ENCODE measurements at places on chromosomes 6 and 20. TPM values are rescaled to one million over a fixed set of nuclear protein-coding genes. Genes with fewer than 3 reads are reported as not detected.

The PSORS1C2 gene
- total RNA-seq, result not detected

DNA sequence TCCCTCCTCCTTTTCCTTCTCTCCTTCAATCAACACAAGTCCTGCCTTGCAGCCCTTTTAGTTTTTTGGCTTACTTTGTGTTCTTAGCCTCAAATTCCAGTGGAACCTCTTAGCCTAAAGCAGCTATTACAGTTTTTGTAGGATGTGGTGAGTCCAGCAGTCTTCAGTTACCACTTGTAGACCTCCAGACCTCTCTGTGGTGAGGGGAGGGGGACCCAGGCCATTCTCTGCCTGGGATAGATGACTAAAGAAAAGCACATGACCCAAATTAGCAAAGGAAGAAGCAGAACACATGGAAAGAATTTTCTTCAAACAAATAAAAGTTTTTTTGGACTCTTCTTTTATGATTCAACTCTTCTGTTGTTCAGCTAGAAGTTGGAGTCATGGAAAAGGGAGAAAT is 246.5 kb downstream of the HAO1 start:
- no peaks in the 10 kb centered on the region for H3K4me1 ChIP-seq
- H3K4me3 ChIP-seq, result no peak overlapping the region
- H3K36me3 ChIP-seq, result no peaks in the 10 kb centered on the region
- DNase-seq, result no peak
- H3K27ac ChIP-seq, result no peak overlapping the region
- H3K27me3 ChIP-seq, result no peaks in the 10 kb centered on the region

DNA sequence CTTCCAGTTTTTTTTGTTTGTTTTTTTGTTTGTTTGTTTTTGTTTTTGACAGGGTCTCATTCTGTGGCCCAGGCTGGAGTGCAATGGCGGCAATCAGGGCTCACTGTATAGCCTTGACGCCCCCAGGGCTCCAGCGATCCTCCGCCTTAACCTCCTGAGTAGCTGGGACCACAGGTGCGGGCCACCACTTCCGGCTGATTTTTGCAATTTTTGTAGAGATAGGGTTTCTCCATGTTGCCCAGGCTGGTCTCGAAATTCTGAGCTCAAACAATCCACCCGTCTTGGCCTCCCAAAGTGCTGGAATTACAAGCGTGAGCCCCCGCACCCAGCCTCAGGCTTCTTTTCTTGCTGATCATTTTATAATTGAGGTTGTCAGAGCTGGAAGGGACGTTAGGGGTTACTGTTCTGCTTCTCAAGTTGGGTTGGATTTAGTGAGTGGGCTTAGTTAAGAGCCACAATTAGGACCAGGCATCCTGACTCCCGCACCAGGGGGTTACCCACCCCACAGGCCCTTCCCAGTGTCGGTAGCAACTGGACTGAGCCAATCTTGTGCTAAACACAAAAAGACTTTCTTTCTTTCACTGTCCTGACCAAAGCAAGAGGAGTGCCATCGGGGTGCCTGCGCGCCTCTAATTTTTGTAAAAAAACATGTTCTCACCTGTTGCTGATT is 13.1 kb upstream of the ZSCAN9 start:
- no peaks in the 10 kb centered on the region for H3K4me1 ChIP-seq
- peak; percentile 73 for DNase-seq
- no peaks in the 10 kb centered on the region for H3K36me3 ChIP-seq
- peak overlapping the region; percentile 86 for H3K4me3 ChIP-seq
- no peak overlapping the region for H3K27ac ChIP-seq
- H3K27me3 ChIP-seq, result peaks cover 55% of the 10 kb centered on the region

GRCh38 chr6:46901882-46902314 is 19.8 kb downstream of the ADGRF5 start:
- no peak overlapping the region for H3K4me3 ChIP-seq
- H3K36me3 ChIP-seq, result no peaks in the 10 kb centered on the region

- peak; percentile 77 for DNase-seq
- H3K27ac ChIP-seq, result peak overlapping the region; percentile 20
- H3K4me1 ChIP-seq, result peaks cover 23% of the 10 kb centered on the region
- H3K36me3 ChIP-seq, result peaks cover 72% of the 10 kb centered on the region
Observed at GRCh38 chr20:62900692-62901584, 25.4 kb downstream of the DIDO1 start.

The KCNQ5 gene
- 2.4 TPM for total RNA-seq

- no peak for DNase-seq
- H3K4me1 ChIP-seq, result peaks cover 12% of the 10 kb centered on the region
- H3K27me3 ChIP-seq, result no peaks in the 10 kb centered on the region
- no peak overlapping the region for H3K4me3 ChIP-seq
- H3K36me3 ChIP-seq, result peaks cover 31% of the 10 kb centered on the region
Observed at GRCh38 chr6:17851001-17851719, 136.3 kb downstream of the KIF13A start.

The SPDEF gene
- total RNA-seq, result 2.1 TPM

DNA sequence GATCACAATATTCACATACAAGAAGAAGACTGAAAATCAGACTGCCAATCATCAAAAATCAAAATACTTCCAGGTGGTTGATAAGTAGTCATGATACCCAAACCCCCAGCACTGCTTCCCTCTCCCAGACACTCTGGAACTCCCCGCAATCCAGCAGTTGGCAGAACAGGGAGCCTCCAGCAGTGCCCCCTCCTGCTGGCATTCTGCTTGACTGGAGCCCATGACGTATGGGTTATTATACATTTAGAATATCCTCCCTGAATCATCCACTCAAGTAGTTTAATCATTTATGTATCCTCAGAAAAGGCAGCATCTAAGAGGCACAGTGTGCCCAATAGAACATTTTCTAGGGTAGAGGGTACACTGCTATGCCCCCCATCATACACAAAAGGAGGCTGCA is 9.3 kb upstream of the OGFRL1 start:
- no peaks in the 10 kb centered on the region for H3K27me3 ChIP-seq
- H3K27ac ChIP-seq, result no peak overlapping the region
- no peaks in the 10 kb centered on the region for H3K36me3 ChIP-seq

The SCRT2 gene
- total RNA-seq, result not detected

GRCh38 chr6:6946206-6947155 is 161.3 kb upstream of the RREB1 start:
- H3K4me3 ChIP-seq, result no peak overlapping the region
- no peaks in the 10 kb centered on the region for H3K27me3 ChIP-seq
- no peaks in the 10 kb centered on the region for H3K36me3 ChIP-seq
- DNase-seq, result no peak
- no peak overlapping the region for H3K27ac ChIP-seq

GRCh38 chr6:125950293-125950692 is 6.3 kb upstream of the HINT3 start:
- DNase-seq, result peak; percentile 72
- no peak overlapping the region for H3K4me3 ChIP-seq
- H3K4me1 ChIP-seq, result no peaks in the 10 kb centered on the region
- no peak overlapping the region for H3K27ac ChIP-seq
- peaks cover 10% of the 10 kb centered on the region for H3K27me3 ChIP-seq
- H3K36me3 ChIP-seq, result no peaks in the 10 kb centered on the region
